ENCODE measurements at places on chromosomes 16 and 17.
A peak's percentile ranks its signal among the peaks of the same experiment; 100 is the strongest.

DNA sequence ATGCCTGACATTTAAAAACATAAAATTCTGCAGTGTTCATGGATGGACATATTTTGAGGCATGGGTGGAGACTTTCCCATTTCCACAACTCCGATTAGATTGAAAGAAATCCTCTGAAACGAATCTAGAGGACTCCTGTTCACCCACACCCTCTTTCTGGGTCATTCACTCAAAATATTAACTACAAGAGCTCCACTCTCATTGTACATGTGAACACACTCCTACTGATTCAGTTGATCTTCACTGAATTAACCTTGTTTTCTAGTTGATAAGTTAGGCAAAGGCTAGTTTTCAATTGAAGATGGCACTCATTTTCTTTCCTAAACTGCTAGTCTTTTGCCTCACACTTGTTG, 44.1 kb downstream of the GRB7 start:
- DNase-seq, result no peak

- DNase-seq, result no peak
Measured at GRCh38 chr17:42133461-42134041, 10.9 kb downstream of the HSPB9 start.

- no peak for DNase-seq
Measured at GRCh38 chr17:78716814-78717393, 65.2 kb downstream of the CYTH1 start.

DNA sequence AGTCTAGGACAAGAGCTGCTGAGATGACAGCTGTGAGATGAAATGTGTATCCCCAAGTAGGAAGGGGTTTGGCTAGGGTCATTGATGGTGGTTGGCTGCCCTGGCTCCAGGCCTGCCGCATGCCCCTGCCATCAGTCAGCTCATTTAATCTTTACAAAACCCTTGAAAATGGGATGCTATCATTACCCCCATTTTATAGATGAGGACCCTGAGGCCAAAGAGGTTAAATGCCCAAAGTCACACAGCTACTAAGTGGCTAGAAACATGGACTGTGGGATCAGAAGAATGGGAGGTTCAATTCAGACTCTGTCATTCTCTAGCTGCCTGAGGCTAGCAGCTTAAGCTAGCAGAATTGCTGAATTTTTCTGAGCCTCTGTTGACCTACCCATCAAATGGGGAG, 198.8 kb downstream of the MAF start:
- no peak for DNase-seq

GRCh38 chr17:57662644-57663308, 82.3 kb downstream of the CCDC182 start:
- DNase-seq, result peak; percentile 91

GRCh38 chr16:83946781-83947566, 6.1 kb upstream of the OSGIN1 start:
- no peak for DNase-seq

GRCh38 chr17:74080656-74081582, 122.6 kb upstream of the RPL38 start:
- DNase-seq, result no peak

DNA sequence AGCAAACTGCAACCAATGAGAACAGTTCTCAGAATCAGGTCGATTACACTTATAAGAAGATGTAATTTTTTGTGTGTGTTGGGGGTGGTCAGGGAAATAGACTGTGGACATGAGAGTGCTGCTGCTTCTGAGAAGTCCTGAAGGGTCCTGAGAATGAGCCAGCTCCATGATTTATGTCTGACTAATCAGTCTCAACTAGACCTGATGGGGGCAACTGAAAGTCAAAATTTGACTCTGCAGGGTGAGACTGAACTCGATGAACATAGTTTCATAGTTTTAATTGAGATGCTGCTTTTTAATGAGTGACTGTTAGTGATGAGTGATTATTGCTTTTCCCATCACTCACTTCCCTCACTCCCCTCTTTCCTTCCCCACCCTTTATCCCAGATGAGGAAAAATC, 37.3 kb downstream of the SMARCE1 start:
- DNase-seq, result no peak

GRCh38 chr16:1610899-1611632, 806 bp downstream of the IFT140 start:
- no peak for DNase-seq
